ENCODE measurements at places on chromosomes 2 and 18.

- no peak for DNase-seq
Measured at GRCh38 chr2:220347626-220348025, 720.2 kb downstream of the SLC4A3 start.

- peak; percentile 61 for DNase-seq
Measured at GRCh38 chr18:11553098-11553940, 56.1 kb upstream of the SLC35G4 start.

GRCh38 chr2:240687045-240687740 lies 4.5 kb upstream of the AQP12A start:
- DNase-seq: no peak

GRCh38 chr2:14524041-14524802 lies 108.3 kb upstream of the LRATD1 start:
- DNase-seq: no peak

GRCh38 chr2:159895258-159896065 lies 97.5 kb upstream of the CD302 start:
- peak; percentile 62 for DNase-seq

DNA sequence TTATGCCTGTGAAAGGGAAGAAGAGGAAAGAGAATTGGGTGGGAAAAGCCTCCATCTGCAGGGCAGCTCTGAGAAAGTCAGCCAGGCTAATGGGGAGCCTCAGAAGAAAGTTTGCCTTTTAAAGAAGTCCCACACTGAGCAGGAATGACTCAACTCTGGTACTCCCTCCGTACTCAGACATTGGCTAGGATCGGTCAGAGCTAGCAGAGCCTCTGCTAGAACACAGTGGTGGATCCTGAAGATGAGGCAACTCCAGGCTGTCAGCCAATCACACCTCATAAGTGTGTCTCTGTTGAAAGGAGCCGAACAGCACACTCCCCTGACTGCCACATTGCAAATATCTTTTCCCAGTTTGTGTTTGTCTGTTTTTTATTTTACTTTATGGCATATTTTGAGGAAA lies 96.9 kb downstream of the HNRNPLL start:
- DNase-seq: no peak

GRCh38 chr2:175435012-175435411 lies 253.5 kb upstream of the ATP5MC3 start:
- DNase-seq: no peak

- no peak for DNase-seq
Measured at GRCh38 chr2:10331027-10331701, 28.5 kb downstream of the HPCAL1 start.

- peak; percentile 49 for DNase-seq
Measured at GRCh38 chr2:74585406-74586185, 31.1 kb downstream of the DOK1 start.

GRCh38 chr18:71252351-71252865 lies 963.6 kb downstream of the SOCS6 start:
- DNase-seq: no peak

- no peak for DNase-seq
Measured at GRCh38 chr2:31011587-31011986, 126.7 kb downstream of the GALNT14 start.

DNA sequence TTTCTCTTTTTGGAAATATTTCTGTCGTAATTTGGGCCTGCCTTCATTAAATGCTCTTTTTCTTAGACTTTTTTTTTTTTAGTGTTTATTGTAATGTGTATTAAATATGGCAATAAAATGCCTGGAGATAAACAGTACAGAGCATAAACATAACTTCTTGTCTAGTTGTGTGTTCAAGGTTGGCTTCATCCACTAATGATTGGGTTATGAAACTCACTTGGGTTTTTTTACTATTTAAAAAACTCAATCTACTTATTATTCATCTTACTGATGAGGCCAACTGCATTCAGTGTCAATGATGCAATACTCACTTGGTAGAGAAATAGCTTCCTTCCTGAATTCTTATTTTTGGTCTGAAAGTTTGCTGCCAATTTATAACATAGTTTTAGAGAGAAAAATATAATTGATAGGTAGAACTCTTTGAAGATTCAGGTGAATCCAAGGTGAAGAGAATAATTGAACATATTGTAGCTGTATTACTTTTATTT lies 144.2 kb upstream of the NABP1 start:
- DNase-seq: no peak

GRCh38 chr2:179818546-179818945 lies 42.9 kb downstream of the ZNF385B start:
- DNase-seq: no peak

GRCh38 chr2:130824492-130825061 lies 12.1 kb upstream of the ARHGEF4 start:
- peak; percentile 47 for DNase-seq

DNA sequence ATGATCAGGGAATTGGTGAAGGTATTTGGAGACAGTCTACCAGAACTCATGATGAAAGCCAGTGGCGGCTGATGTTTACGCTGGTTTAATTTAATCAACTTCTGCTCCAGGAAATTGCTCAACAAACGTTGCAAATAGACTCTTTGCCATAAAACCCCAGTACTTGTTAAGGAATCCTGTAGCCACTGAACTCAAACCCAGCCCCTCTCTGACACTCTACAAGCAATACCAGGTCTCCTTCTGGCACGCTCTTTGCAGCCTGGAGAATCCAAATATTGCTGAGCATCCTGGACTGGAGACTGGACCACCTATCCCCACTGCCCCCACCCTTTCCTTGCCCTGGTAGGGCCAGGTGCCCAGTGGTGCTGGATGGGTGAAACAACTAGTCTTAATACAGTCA lies 308.2 kb downstream of the FBXO15 start:
- no peak for DNase-seq

- peak; percentile 45 for DNase-seq
Measured at GRCh38 chr2:72993147-72993932, 76.0 kb downstream of the EMX1 start.

DNA sequence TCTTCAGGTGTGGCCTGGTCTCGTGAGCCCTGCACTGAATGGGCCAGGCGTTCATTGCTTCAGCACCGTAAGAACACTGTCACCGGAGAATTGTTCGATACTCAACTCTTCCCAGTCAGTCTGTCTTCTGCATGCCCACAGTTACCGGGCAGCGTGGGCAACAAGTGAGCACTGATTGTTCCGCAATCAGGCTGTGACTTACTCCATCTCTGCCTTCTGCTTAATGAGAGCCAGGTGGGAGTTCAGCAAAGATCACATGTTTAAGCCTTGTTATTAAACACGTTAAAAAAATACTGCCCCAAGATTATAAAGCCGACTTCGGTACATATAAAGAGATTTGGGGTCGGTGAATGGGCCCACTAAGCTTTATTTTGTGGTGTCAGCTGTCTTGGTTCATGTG lies 3.7 kb downstream of the STEAP3 start:
- no peak for DNase-seq

- no peak for DNase-seq
Measured at GRCh38 chr2:186068139-186068801, 329.7 kb downstream of the FSIP2 start.

GRCh38 chr2:238145851-238146250 lies 7.4 kb downstream of the KLHL30 start:
- no peak for DNase-seq

DNA sequence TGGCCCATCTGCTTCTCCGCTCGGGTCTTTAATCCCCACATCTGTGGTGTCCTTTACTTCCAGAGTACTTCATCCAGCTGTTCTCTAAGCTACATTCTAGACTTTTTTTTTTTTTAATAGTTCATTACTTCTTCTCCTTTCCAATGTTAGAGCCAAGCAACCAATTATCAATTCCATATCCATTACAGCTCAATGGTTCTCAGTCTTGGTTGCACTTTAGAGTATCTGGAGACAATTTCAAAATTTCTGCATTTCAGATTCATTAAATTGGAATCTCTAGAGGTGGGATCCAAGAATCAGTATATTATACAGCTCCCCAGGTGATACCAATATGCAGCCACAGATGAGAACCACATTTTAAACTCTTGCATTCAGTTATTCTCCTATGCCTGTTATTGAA lies 43.9 kb upstream of the ZSWIM2 start:
- no peak for DNase-seq
